ENCODE measurements at places on chromosomes 5 and 9. TPM values are rescaled to one million over a fixed set of nuclear protein-coding genes. Genes with fewer than 3 reads are reported as not detected.

FAF2 gene
- total RNA-seq: 14.3 TPM

- no peaks in the 10 kb centered on the region for H3K36me3 ChIP-seq
- H3K27ac ChIP-seq: no peak overlapping the region
- no peak overlapping the region for H3K4me3 ChIP-seq
- no peaks in the 10 kb centered on the region for H3K27me3 ChIP-seq
- peaks cover 11% of the 10 kb centered on the region for H3K4me1 ChIP-seq
Observed at GRCh38 chr5:39226558-39226957, 7.2 kb upstream of the FYB1 start.

DNA sequence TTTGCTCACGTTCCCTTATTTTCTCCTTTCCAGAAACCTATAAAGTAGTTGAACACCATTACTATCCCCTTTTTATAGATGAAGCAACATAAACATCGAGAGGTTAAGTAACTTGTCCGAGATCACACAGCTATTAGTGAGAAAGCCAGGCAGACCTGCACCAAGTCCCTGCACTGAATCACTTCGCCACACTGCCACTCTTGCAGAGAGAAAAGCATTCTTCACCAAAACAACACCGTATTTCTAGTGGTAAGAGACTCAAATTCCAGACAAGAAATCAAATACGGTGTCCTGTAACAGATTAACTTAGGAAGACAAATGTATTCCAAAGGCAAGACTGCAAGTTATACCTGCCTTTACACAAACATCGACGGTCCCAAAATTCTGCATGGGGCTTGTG is 82.0 kb upstream of the DMRT1 start:
- H3K27ac ChIP-seq: no peak overlapping the region
- no peaks in the 10 kb centered on the region for H3K27me3 ChIP-seq
- peaks cover 12% of the 10 kb centered on the region for H3K4me1 ChIP-seq
- H3K36me3 ChIP-seq: no peaks in the 10 kb centered on the region
- H3K4me3 ChIP-seq: no peak overlapping the region

DBH gene
- total RNA-seq: not detected

DNA sequence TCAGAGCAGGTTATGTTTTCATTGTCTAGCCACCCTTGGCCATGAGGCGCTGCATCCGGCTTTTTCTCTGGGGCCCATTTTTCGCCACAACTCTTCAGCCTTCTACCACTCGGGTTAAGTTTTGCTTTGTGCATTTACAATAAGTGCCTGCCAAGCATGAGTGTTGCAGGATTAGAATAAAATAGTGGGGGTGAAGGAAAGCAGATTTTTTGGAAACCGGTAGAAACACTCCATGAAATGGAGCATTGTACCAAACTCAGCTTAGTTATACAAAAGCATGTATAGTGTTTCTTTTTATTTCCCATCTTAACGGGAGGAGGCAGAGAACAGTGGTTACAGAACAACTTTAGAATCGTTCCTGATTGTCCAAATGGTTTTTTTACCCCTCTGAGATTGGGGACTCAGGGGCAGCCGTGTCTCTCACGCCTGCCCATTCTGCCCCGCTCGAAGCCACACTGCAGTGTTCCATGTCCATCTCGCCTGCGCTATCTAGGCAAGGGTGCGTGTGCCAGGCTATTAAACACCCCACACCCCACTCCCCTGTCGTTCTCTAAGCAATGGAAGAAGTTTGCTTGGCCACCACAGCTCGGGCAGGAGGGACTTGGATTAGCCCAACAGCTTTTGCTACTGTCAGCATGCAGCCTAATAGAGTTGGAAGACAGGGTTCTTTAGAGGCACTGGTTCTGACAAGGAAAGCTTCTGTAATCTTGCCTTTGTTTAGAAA is 268.8 kb upstream of the WWC1 start:
- H3K27ac ChIP-seq: no peak overlapping the region
- H3K27me3 ChIP-seq: no peaks in the 10 kb centered on the region
- H3K4me3 ChIP-seq: no peak overlapping the region
- DNase-seq: no peak
- H3K4me1 ChIP-seq: no peaks in the 10 kb centered on the region

ANKDD1B gene
- total RNA-seq: not detected

GRCh38 chr5:150497274-150497988 is 10.5 kb upstream of the NDST1 start:
- no peaks in the 10 kb centered on the region for H3K36me3 ChIP-seq
- H3K27ac ChIP-seq: peak overlapping the region; percentile 90
- DNase-seq: peak; percentile 70
- peaks cover 62% of the 10 kb centered on the region for H3K4me1 ChIP-seq

DNA sequence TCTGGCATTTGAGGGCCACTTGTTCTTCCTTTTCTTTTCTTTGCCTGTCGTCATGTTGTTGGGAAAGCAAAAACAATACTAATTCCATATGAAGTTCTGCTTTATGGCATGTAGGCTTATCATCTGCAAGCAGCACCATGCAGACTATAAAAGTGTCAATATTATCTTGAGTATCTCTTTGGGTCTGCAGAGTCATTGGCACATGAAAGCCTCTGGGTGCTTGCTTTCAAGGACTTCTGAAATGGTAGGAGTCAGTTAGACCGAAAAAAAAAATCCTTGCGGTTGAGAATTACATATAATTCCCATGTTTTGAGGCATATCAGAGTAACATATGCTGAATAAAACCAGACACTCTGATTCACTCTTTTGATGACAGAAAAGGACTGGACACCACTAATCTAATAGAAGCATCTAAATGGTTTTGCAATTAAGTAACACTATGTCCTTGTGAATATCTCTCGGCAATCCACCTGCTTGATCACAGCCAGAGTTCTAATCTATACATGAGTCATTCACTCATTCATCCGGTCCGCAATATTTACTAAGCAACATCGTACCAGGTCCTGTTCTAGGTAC is 44.4 kb downstream of the GNAQ start:
- no peaks in the 10 kb centered on the region for H3K27me3 ChIP-seq
- H3K36me3 ChIP-seq: no peaks in the 10 kb centered on the region
- peaks cover 6% of the 10 kb centered on the region for H3K4me1 ChIP-seq
- H3K4me3 ChIP-seq: no peak overlapping the region
- DNase-seq: no peak

- no peaks in the 10 kb centered on the region for H3K27me3 ChIP-seq
- no peak for DNase-seq
- H3K27ac ChIP-seq: no peak overlapping the region
- peak overlapping the region; percentile 15 for H3K4me3 ChIP-seq
- H3K36me3 ChIP-seq: no peaks in the 10 kb centered on the region
Observed at GRCh38 chr5:17436350-17436749, 61.7 kb upstream of the TAF11L2 start.

DNA sequence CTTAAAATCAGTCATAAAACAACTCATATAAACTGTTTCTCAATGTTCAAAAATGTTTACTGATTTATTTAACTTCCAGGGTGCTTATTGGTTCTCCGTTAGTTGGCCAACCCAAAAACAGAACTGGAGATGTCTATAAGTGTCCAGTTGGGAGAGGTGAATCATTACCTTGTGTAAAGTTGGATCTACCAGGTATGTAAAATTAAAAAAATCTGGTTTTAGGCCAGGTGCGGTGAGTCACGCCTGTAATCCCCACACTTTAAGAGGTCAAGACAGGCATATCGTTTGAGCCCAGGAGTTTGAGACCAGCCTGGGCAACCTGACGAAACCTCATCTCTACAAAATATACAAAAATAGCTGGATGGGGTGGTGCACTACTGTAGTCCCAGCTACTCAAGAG is 73.7 kb downstream of the ITGA1 start:
- H3K27ac ChIP-seq: no peak overlapping the region
- H3K4me1 ChIP-seq: no peaks in the 10 kb centered on the region
- no peak overlapping the region for H3K4me3 ChIP-seq

GRCh38 chr9:131609099-131609830 is 63.9 kb downstream of the PRRT1B start:
- peaks cover 36% of the 10 kb centered on the region for H3K4me1 ChIP-seq
- peaks cover 18% of the 10 kb centered on the region for H3K36me3 ChIP-seq
- H3K27ac ChIP-seq: peak overlapping the region; percentile 88
- no peak overlapping the region for H3K4me3 ChIP-seq
- H3K27me3 ChIP-seq: no peaks in the 10 kb centered on the region

DNA sequence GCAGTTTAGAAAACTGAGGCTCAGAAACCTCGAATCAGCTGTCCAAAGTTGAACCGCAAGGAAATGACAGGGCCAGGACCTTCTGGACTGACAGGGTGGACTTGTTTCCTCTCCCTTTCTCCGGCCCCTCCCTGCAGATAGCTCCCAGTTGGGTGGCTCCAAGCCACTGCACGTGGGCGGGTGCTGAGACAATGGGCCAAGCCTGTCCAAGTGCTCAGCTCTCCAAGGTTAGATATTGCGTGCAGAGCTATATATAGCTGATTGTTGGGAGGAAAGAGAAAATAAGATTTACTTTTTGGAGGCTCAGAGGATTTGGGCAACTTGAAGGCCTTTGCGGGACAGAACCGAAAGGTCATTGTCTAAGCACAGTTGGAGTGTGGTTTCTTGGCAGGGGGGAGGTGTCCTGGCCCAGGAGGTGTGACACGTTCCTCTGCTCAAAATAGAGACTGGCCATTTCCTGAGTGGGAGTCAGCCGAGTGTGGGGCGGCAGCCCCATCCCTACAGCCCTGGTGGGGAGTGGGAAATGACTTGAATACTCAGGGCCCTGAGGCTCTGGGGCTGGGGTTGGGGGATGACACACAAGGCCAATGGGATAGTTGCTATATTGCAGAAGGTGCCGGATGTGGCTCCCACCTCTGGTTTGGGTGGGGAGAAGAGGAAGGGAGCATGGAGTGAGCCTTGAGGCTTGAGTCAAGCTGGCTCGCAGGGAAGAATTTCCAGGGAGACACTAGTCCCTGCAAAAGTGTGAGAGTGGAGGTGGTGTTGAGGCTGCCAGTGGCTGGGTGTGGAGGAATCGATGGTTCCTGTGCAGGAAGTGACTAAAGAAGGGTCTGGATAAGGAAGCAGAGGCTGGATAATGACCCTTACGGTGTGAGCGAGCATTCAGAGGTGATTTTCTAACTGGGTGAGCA is 44.4 kb upstream of the SMAD5 start:
- peak overlapping the region; percentile 82 for H3K27ac ChIP-seq
- no peaks in the 10 kb centered on the region for H3K27me3 ChIP-seq
- peaks cover 10% of the 10 kb centered on the region for H3K4me1 ChIP-seq
- H3K4me3 ChIP-seq: no peak overlapping the region

- no peak overlapping the region for H3K4me3 ChIP-seq
- H3K27me3 ChIP-seq: no peaks in the 10 kb centered on the region
- no peak for DNase-seq
- H3K4me1 ChIP-seq: no peaks in the 10 kb centered on the region
- no peaks in the 10 kb centered on the region for H3K36me3 ChIP-seq
Observed at GRCh38 chr5:147101659-147102369, 133.0 kb upstream of the STK32A start.

- H3K4me3 ChIP-seq: no peak overlapping the region
- no peak overlapping the region for H3K27ac ChIP-seq
- H3K27me3 ChIP-seq: no peaks in the 10 kb centered on the region
- H3K4me1 ChIP-seq: no peaks in the 10 kb centered on the region
- H3K36me3 ChIP-seq: no peaks in the 10 kb centered on the region
Observed at GRCh38 chr9:89825669-89826068, 220.9 kb downstream of the GADD45G start.

GRCh38 chr5:61141801-61142200 is 20.5 kb downstream of the SMIM15 start:
- no peaks in the 10 kb centered on the region for H3K27me3 ChIP-seq
- no peak overlapping the region for H3K4me3 ChIP-seq
- H3K4me1 ChIP-seq: no peaks in the 10 kb centered on the region

DNA sequence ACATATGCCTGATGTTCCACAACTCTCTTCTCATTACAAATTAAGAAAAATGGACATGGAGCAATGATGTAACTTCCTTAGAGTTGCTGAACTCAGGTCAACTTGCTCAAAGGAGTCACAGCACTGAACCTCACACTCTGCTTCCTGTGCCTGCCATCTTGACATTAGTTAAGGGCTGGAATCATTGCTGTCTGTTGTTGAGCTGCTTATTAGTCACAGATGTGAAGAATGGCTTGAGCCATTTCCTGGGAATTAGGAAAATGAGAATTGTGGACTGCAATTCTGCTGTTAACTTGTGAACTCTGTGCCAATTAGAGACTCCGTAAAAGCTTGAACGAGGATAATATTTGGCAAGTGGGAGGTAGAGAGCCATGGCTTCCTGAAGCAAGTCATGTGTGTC is 212.0 kb downstream of the ADAMTS12 start:
- no peak overlapping the region for H3K27ac ChIP-seq
- no peak overlapping the region for H3K4me3 ChIP-seq
- H3K36me3 ChIP-seq: no peaks in the 10 kb centered on the region

CCDC69 gene
- total RNA-seq: 93.4 TPM

DNA sequence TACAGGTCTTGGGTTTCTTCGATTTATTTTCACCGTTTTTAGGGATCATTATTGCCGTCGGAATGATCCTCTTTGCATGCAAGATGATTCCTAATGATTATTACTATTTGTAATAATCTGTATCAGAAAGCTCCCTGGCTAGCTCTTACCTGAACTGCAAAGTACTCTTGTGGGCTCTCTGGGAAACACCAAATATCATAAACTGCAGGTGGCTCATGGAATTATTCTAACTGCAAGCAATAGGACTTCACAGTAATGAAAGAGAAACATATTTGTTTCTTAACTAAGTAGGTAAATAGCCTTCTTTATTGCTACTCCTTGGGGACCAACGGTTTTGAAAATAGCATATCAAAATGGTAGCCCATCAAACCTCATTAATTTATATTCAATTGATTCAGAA is 219.4 kb downstream of the NFIB start:
- no peak for DNase-seq
- H3K27me3 ChIP-seq: no peaks in the 10 kb centered on the region

- H3K27me3 ChIP-seq: peaks cover 21% of the 10 kb centered on the region
- H3K36me3 ChIP-seq: no peaks in the 10 kb centered on the region
- H3K4me3 ChIP-seq: no peak overlapping the region
- no peak overlapping the region for H3K27ac ChIP-seq
- no peak for DNase-seq
Observed at GRCh38 chr9:137317021-137317717, 15.1 kb upstream of the NRARP start.

IFNA5 gene
- not detected for total RNA-seq

DNA sequence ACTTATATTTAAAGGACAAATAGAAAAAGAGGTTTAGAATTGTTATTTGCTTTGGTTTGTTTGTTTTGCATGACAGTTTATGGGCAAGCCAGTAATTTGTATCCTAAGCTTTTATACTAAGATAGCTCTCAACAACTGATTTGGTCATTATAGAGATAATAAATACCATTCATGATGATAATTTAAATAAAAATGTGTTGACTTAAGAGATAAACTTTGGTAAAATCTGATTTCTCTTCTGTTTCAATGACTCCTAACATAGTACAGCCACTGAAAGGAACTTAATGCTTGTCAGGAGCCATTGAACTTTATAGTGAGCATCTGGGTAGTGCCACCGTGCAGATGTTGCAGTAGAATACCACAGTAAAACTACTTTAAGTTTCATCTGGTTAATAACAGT is 160.7 kb upstream of the ACOT12 start:
- no peak overlapping the region for H3K4me3 ChIP-seq
- H3K27me3 ChIP-seq: no peaks in the 10 kb centered on the region
- H3K4me1 ChIP-seq: peaks cover 26% of the 10 kb centered on the region
- no peaks in the 10 kb centered on the region for H3K36me3 ChIP-seq
- DNase-seq: no peak

GRCh38 chr9:126157826-126158587 is 168.6 kb upstream of the MVB12B start:
- peaks cover 6% of the 10 kb centered on the region for H3K27me3 ChIP-seq
- no peaks in the 10 kb centered on the region for H3K4me1 ChIP-seq
- no peaks in the 10 kb centered on the region for H3K36me3 ChIP-seq
- H3K4me3 ChIP-seq: no peak overlapping the region

ADCY2 gene
- total RNA-seq: 24.9 TPM

MAML1 gene
- 14.4 TPM for total RNA-seq

PLEKHG4B gene
- total RNA-seq: not detected

- H3K27me3 ChIP-seq: no peaks in the 10 kb centered on the region
- H3K36me3 ChIP-seq: no peaks in the 10 kb centered on the region
- H3K27ac ChIP-seq: no peak overlapping the region
- no peaks in the 10 kb centered on the region for H3K4me1 ChIP-seq
Observed at GRCh38 chr9:110021891-110022290, 186.1 kb downstream of the C9orf152 start.

PCDH1 gene
- total RNA-seq: 20.8 TPM

Data from gastrocnemius medialis (tissue), 4 donors.